Ureter (tissue), 1 donor: ENCODE measurements at places on chromosomes 5 and 9. TPM values are rescaled to one million over a fixed set of nuclear protein-coding genes. Genes with fewer than 3 reads are reported as not detected.

- DNase-seq, result no peak
These were observed 110.8 kb downstream of the TENT4A start for GRCh38 chr5:6823996-6824395.

The ZNF354B gene
- total RNA-seq, result 15.6 TPM

DNA sequence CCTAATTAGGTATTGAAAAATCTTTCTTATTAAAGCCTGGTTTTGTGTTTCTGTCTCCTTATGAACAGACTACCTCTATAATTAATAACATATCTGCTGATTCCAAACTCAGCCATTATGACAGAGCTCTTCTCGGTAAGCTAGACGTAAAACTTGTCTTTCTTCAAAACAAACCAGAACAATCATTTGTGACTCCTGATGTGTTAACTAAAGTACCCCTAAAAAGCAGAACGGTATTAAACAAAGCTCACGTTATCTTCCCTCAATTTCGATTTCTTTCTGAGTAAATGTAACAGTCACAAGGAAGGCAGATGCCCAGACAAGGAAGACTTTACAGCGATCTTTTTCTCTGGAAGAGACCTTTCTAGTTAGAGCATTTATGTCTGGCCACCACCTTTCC lies 1.8 kb downstream of the SEMA5A start:
- no peak for DNase-seq

DNA sequence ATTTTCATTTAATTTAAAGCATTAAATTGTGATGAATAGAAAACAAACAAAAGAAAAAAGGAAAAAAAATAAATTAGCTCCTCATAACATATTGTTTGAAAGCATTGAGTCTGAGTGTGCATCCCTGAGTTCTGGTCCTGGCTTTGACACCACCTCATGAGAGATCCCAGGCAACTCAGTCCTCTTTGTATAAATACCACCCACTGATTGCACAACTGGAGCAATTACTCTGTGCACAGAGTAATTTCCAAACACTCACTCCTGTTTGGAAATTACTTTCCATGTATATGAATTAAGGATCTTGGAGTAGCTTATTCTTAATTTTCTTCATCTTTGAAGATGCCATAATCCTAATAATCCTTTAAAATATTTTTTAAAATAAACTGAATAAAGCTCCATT lies 59.4 kb upstream of the C5orf46 start:
- no peak for DNase-seq

- DNase-seq, result no peak
These were observed 90.6 kb downstream of the PRRT1B start for GRCh38 chr9:131635892-131636291.

- DNase-seq, result no peak
These were observed 84.2 kb downstream of the TRPM6 start for GRCh38 chr9:74803376-74804017.

- DNase-seq, result no peak
These were observed 33.6 kb upstream of the IER5L start for GRCh38 chr9:129211686-129212085.

The SLC6A7 gene
- total RNA-seq, result 0.10 TPM

- peak; percentile 20 for DNase-seq
These were observed 91.5 kb downstream of the ADAMTS2 start for GRCh38 chr5:179253730-179254129.

The GRIN3A gene
- 0.05 TPM for total RNA-seq

DNA sequence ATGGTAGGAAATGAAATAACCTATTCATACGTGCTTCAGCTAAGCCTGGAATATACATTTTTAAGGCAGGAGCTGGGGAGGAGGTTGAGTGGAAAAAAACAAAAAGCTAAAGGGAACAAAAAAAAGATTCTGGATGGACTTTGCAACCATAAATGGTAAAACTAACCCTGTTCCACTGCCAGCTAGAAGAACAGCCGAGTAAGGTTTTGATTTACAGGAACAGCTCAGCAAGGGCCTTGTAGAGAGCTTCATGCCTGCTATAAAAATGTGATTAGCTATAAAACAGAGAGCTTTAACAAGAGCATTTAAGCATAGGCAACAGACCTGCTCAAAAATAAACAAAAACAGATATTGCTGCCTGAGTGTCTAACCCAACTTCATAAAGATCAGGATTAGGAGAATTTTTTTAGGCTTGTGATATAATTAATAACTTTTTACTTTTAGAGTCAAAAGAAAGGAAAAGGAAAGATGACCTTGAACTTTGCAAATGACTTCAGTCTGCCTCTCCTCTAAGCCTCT lies 194.8 kb downstream of the FBXL7 start:
- no peak for DNase-seq

GRCh38 chr5:103532086-103532734 lies 30.4 kb downstream of the NUDT12 start:
- DNase-seq, result no peak

DNA sequence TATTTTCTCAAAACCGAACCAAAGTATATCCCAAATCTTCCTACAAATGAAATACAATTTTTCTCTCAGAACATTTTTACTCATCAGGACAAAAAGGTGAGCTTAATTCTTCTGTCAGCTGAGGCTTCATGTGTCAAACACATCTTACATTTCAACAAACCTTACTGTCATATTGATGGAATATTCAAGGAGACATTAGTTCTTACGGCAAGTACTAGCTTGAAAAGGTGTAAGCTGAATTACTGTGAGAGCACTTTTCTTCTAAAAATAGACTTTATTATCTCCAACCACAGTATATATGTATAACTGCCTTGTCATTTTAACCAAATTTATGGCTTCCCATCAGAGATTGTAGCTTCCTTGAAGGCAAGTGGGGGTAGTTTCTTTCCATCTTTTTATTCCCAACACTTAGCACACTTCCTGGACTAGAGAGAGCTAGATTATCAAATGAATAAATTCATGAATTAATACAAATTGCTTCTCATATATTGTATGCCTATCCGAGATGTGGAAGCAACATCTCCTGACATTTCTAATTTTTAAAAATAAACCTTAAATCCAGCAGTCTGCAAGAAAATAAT lies 822.7 kb upstream of the DMAC1 start:
- DNase-seq, result no peak

The WDR41 gene
- total RNA-seq, result 64.6 TPM
